ENCODE measurements at places on chromosomes 5 and 9.

GRCh38 chr9:34276772-34277171 lies 52.3 kb downstream of the KIF24 start:
- no peak for DNase-seq

GRCh38 chr5:133818031-133818431 lies 150.4 kb downstream of the C5orf15 start:
- no peak for DNase-seq

GRCh38 chr5:73974871-73975360 lies 348.9 kb downstream of the ARHGEF28 start:
- DNase-seq = no peak

- no peak for DNase-seq
Observed at GRCh38 chr5:144812763-144813162, 642.1 kb downstream of the KCTD16 start.

DNA sequence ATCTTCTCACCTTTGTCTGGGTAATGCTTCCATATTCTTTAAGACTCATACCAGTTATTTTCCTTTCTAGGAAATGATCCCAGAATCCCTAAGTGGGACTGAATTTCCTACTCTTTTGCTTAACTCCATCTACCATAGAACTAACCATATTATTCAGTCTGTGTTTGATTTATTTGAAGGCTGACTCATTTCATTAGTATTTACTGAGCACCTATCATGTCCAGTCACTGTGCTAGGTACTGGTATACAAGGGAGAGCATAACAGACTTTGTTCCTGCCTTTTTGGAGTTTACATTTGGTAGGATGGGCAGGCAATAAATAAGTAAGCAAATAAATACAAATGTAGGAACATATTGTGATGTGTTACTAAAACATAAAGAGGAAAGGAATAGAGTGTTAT lies 4.3 kb downstream of the NPR2 start:
- no peak for DNase-seq

DNA sequence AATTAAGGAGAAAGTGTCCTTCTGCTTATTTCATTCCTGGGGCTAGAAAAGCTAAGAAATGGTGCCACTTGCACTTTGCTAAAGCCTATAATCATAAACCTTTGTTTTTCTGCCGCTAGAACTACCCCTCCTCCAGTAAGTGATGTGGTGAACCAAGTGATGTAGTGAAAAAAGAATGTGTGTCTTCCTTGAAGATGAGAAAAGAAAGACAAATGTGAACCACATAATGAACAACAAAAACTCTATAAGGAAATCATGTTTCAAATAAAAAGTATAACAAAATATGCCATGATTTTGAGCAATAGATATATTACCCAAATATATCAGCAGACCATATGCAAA lies 179.0 kb upstream of the SGCD start:
- no peak for DNase-seq

GRCh38 chr9:106869028-106869427 lies 6.1 kb downstream of the ZNF462 start:
- DNase-seq = no peak

DNA sequence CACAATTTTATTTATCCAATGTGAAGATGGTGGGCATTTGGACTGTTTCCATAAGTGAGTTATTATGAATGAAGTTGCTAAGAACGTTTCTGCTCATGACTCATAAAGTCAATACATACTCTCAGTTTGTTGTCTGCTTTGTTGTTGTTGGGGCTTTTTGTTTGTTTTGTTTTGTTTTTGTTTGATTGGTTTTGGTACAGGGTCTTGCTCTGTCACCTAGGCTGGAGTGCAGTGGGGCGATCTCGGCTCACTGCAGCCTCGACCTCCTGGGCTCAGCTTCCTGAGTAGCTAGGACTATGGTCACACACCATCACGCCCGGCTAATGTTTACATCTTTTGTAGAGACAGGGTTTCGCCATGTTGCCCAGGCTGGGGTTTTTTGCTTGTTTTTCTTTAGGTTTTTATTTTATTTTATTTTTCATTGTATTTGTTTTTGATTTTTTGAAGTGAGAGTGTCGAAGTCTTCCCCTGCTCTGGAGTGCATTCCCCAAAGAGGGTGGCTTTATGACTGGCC lies 18.0 kb downstream of the TRIM7 start:
- DNase-seq = no peak

GRCh38 chr5:16932401-16932800 lies 3.7 kb downstream of the MYO10 start:
- no peak for DNase-seq

DNA sequence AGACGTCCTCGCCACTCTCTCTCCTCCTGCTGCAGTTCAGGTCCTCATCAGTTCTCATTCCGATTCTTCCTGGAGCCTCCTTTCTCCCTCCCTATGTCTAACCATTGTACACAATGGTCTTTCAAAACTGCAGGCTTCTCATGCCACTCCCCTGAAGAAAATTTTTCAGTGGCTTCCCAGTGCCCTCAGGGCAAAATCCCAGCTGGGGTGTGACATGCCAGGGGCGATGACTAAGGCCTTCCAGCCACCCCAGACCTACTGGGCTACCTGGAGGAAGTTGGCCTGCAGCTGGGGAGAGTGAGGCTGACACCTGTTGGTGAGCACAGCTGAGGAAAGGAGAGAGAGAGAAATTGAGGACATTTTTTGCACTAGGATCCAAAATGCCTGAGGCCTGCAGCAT lies 65.2 kb downstream of the SREK1 start:
- no peak for DNase-seq

DNA sequence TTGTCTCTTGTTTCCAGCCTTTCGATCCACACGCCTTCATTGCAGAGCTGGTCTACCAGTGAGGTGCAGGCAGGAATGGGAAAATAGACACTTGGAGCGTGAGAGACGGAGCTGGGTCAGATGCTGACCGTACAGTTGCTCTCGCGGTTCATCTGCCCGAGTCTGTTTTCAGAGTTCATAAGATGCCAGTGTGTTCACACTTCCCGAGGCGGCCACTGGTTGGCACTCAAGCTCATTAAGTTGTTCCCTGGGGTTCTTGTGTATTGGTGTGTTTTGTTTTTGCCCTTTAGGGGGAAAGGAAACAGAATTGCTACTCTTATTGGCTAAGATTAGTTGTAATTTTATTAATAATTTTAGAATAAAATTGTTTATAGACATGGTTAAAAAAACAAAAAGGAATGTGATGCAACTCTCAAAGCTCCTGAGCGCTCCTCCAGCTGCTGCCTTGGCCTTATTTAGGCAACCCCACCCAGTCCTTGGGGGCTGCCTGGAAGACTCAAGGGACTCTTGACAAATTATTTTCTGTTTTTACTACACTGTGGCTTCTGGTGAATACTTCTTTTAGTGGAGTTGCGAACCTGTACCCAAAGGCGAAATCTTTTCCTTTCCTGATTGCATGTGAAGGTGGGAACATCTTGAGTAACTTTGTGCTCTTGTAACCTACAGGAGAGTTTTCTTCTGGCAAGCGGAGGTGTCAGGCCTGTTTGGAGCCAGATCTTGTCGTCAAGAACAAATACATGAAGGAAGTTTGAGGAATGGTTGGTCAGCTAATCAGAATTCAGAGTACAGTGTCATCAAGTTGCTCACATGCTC lies 146.1 kb downstream of the MAST4 start:
- DNase-seq = peak; percentile 2

DNA sequence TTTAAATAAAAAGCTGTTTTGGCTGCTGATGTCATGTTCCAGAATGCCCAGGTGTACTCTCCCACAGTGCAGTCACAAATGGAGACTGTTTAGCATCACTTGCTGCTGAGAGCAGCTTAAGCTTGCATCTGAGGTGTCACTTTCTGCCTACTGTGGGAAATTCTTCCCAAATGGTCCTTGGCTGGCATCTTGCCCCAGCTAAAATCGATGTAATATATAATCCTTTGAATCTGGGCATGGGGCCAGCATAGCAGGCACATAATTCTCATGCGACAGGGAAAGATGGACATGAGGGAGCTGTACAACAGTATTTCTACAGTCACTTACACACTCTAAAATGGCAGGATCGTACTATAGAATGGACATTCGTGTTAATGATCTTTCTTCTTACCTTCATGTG lies 144.3 kb downstream of the MACIR start:
- no peak for DNase-seq

DNA sequence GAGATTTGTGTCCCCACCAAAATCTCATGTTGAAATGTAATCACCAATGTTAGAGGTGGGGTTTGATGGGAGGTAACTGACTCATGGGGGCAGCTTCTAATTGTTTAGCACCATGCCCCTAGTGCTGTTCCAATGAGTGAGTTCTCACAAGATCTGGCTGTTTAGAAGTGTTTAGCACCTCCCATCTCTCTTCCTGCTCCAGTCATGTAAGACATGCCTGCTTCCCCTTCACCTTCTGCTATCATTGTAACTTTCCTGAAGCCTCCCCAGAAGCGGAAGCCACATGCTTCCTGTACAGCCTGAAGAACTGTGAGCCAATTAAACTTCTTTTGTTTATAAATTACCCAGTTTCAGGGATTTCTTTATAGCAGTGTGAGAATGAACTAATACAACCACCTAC lies 170.5 kb downstream of the NDUFS4 start:
- no peak for DNase-seq

DNA sequence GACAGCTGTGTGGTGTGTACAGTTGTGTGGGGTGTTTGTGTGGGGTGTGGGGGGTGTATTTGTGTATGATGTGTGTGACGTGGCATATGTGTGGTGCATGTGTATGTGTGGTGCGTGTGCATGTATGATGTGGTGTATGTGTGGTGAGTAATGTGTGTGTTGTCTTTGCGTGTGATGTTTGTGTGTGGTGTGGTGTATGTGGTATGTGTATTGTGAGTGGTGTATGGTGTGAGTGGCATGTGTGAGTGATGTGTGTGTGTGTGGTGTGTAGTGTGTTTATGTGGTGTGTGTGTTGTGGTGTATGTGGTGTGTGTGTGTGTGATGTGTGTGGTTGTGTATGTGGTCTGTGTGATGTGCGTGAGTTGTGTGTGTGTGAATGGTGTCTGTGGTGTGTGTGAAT lies 191.1 kb downstream of the MELK start:
- no peak for DNase-seq

DNA sequence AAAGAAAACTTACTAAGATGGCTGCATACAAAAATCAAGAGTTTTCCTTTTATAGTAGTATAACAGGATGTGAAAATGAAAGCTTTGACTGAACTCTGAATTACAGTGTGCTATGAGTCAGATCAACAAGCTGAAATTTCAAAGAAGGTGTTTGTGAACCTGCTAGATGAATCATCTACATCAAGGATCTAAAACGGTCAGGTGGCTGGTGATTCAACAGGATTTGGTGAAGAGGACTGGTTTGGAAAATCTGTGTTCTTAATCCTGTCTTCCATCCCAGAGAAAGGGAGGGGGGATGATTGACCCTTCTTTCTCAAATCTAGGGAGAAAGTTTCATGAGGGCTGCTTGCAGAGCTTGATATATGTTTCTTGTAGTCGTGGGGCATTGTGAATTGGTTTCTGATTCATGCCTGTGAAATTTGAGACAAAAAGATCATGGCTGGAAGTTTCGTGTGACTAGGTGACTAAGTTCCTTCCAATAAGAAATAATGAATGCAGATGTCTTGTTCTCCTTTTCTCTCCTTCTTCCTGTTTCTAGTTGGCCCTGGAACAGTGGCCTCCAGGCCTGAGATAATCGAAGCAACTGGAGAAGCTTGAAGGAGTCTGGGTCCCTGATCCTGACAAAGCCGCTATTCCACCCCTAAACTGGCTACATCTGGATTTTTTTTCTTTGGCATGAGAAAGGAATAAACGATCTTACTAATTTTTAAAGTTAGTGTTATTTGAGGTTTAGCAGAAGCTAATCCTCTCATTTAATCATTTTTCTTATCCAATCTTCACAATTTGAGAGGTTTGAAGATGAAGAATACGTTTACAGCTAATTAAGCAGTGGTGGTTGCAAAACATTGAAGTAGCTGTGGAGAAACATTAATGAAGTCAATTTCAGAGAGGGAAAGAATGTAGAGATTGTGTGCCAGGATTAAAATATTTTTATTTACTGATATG lies 67.2 kb downstream of the MRPS30 start:
- no peak for DNase-seq

DNA sequence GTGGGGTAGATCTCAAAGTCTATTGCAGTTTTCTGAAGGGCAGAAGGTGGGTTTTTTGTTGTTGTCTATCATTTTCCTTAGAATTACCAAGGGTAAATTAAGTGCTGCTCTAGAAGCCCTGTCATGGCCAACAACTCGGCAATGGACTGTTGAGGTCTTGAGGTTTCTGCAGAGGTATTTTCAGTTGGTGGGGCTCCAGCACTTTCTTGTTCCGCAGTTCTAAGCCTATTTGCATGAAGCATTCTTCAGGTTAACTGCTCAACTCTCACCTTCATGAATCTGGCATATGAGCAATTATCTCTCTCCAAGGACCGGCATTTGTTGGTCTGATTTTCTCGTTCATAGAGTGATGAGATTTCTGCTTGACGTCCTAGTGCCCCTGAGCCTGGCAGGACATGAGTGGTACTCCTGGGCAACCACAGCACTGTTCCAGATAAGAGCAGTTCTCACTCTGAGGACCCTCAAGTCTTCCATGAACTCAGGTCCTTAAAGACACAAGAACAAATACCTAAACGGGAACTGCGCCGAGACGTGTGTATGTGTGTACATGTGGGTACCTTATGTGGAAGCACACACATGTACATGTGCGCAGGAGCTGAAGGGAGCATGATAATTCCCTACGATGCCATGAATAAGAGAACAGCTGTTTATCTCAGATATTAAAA lies 544.5 kb downstream of the CSNK1G3 start:
- DNase-seq = no peak

GRCh38 chr5:102226321-102226720 lies 69.8 kb downstream of the SLCO4C1 start:
- no peak for DNase-seq

DNA sequence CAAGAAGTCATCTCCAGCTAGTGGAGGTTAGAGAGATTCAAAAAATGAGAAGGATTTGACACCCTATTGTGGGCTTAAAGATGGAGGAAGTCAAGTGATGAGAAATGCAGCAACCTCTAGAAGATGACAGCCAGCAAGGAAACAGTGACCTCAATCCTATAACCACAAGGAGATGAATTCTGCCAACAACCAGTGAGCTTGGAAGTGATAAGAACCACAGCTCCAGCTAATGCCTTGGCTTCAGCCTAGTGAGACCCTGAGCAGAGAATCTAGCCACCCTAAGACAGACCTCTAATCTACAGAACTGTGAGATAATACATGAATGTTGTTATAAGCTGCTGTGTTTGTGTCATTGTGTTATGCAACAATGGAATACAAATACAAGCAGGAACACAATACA lies 262.4 kb downstream of the GRIA1 start:
- no peak for DNase-seq

Measured in NCI-H1694 treated with DMSO at 0.1 percent for 48 hours (cell line).